Uterine smooth muscle cell (primary cell): ENCODE measurements at places on chromosomes 3 and 15. TPM values are rescaled to one million over a fixed set of nuclear protein-coding genes. Genes with fewer than 3 reads are reported as not detected.

RARRES1 gene
- total RNA-seq = 26.2 and 30.5 TPM in 2 replicates

FOXB1 gene
- under 0.01 TPM in 1 of 2 replicates, not detected in the other for total RNA-seq

FGF12 gene
- under 0.01 and 0.22 TPM in 2 replicates for total RNA-seq

MAGEL2 gene
- total RNA-seq = under 0.01 and 0.25 TPM in 2 replicates

CCK gene
- total RNA-seq = 0.62 and 1.1 TPM in 2 replicates

LYZL4 gene
- total RNA-seq = not detected in 2 replicates

IQGAP1 gene
- total RNA-seq = 265 and 279 TPM in 2 replicates

FEZF2 gene
- not detected in 2 replicates for total RNA-seq
